ENCODE measurements at places on chromosomes 5 and 9.

GRCh38 chr5:11588803-11589202 is 315.4 kb downstream of the CTNND2 start:
- no peak for DNase-seq

DNA sequence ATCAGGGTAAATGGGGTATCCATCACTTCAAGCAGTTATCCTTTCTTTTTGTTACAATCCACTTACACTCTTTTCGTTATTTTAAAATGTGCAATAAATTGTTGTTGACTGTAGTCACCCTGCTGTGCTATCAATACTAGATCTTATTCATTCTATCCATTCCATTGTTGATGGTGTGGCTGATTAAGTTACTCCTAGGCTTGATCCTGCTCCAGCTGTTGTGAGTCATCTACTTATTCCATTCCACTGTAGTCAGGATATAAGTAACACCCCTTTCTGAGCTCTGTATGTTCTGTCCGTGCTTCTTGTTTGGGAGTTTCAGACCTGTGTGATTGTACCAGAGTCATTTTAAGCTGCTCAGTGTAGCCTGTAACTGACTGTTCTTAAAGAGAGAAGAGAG is 122.5 kb upstream of the RUSC2 start:
- no peak for DNase-seq

DNA sequence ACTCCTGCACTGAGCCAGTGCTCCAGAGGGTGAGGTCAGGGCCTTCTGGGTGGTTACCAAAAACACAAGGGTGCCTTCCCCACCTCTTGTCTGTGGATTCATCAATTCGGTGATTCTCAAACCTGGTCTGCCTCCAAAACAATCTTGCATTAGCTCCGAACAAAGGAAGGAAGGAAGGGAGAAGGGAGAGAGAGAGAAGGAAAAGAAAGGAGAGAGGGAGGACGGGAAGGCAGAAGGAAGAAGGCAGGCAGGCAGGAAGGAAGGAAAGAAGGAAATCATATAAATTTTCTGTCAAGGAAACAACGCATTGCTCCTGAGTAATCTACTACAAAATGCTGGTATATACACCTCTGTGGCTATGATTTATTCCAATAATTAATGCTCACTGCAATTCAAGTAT is 39.3 kb downstream of the MYO10 start:
- no peak for DNase-seq

DNA sequence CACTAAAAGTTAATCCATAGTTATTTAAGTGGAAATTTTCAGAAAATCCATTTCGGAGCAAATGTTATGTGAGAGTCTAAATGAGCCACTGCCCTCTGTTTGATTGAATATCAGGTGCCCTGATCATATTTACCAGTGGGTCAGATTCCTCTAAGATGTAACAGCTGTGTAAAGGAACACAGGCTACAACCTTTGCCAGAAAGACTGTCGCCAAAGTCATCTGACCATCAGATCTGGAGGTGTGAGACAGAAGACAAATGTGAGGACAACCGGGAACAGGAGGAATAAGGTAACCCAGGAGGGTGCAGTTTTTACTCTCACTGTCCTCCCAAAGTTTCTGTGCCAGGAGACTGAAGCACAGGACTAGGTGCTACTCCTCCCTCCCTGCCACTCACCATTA is 90.8 kb downstream of the CAAP1 start:
- DNase-seq: no peak

- no peak for DNase-seq
Observed at GRCh38 chr5:61631438-61631941, 299.4 kb downstream of the ZSWIM6 start.

- no peak for DNase-seq
Observed at GRCh38 chr9:109561137-109561536, 63.0 kb upstream of the PTPN3 start.

- DNase-seq: no peak
Observed at GRCh38 chr5:98497418-98497817, 276.0 kb upstream of the RGMB start.

GRCh38 chr9:136572003-136572827 is 26.4 kb upstream of the NOTCH1 start:
- DNase-seq: no peak

DNA sequence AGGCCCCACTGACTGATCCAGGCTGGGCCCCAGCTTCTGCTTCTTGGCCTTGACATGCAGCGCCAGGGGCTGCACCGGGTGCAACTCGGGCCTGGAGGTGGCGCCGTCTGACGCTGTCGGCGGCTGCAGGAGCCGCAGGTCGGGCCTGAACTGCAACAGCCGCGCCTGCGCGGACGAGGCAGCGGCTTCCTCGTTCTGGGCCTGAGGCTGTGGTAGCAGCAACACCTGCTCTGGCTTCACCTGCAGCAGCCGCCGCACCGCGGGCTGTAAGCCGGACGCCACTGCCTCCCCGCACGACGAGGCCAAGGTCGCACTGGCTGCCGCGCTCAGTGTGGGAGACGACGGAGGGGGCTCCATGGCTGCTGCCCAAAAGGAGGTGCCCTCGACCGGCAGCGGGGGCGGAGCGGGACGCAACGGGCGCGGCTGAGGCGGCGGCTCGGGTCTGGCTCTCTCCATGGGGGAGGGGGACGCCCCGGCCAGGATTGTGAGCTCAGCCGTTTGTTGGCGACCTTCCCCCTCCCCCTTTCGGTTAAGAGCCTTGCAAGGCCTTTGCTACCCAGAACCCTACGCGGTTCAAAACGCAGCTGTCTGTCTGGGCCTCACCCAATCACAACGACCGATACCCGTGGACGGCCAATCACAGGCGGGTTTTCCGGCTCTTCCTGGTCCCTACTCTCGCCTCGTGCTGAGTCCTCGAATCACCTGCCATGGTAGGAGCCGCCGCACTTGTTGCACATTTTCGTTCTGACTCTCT is 438 bp downstream of the SOX30 start:
- DNase-seq: no peak

DNA sequence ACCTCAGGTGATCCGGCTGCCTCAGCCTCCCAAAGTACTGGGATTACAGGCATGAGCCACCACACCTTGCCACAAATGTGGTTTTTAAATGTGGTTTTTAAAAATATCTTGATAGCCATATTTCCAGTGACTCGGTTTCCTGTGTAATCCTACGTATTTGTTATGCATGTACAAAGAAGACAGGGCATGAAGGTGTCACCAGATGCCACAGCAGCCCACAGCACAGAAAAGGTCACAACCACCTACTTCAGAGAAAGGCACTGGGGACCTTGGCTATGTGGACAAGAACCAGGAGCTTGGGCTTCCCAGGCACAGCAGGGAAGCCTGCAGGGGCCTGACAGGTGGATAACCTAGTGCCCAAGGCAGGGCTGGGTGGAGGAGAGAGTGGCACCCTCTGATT is 38.0 kb downstream of the C9orf50 start:
- no peak for DNase-seq

Data from T47D (cell line).